ENCODE measurements at places on chromosomes 7 and 10.

GRCh38 chr7:134176037-134176350, 48.9 kb downstream of the LRGUK start:
- no peak for DNase-seq

- no peak for DNase-seq
These were observed 162.9 kb upstream of the AOAH start for GRCh38 chr7:36887233-36887632.

DNA sequence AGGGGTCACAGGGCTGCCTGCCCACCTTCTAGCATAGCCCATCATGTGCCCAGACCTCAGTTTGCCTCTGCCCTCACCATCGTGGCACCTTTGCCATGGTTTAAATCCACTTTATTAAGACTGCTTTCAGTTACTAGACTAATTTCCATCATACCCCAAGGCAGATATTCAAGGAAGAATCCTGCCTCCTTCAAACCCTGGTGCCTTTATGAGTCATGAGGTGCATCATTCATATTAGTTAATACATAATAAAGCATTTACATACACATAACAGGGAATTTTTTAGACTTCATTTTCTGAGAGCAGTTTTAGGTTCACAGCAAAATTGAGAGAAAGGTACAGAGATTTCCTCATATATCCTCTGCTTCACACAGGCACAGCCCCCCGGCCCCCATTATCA, 62.8 kb downstream of the CXCL12 start:
- DNase-seq: no peak

DNA sequence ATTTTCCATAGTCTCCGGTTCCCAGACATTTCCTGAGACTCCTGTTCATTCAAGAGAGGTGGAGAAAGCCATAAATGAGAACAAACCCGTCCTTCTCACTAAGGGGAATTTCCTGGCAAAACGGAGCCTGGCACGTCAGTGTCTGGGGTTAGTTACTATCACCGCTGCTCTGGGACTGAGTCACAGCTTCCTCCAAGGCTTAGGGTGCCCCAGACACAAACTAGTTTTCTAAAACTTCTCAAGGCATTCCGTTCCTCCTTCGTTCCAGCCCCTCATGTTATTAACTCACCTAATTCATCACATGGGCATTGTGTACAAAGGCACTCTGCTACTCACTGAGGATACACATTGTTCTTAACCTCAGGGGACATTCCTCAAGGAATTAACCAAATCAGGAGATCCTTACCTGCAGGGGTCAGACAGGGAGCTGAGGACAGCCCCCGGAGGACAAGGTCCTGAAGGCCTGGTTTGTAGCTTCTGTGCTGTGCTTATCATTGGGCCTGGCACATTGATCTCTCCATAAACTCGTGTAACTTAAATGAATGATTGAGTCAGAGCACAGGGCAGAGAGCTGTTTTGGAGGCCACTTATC, 103.0 kb upstream of the KLF6 start:
- DNase-seq: peak; percentile 24

- no peak for DNase-seq
These were observed 484.5 kb downstream of the PLXDC2 start for GRCh38 chr10:20300735-20301134.

- DNase-seq: no peak
These were observed 16.3 kb downstream of the ARHGAP12 start for GRCh38 chr10:31912289-31912688.

- peak; percentile 82 for DNase-seq
These were observed 21.3 kb downstream of the TMEM176B start for GRCh38 chr7:150778738-150779301.

- no peak for DNase-seq
These were observed 133.7 kb upstream of the TNS3 start for GRCh38 chr7:47715631-47716068.

DNA sequence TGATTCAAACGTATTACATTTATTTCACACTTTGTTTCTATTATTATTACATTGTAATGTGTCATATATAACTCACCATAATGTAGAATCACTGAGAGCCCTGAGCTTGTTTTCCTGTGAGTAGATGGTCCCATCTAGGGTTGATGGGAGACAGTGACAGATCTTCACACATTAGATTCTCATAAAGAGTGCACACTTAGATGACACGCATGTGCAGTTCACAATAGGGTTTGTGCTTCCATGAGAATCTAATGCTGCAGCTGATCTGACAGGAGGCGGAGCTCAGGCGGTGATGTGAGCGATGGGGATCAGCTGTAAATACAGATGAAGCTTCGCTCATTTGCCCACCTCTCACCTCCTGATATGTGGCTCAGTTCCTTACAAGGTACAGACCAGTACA, 36.1 kb downstream of the BMPER start:
- DNase-seq: no peak

DNA sequence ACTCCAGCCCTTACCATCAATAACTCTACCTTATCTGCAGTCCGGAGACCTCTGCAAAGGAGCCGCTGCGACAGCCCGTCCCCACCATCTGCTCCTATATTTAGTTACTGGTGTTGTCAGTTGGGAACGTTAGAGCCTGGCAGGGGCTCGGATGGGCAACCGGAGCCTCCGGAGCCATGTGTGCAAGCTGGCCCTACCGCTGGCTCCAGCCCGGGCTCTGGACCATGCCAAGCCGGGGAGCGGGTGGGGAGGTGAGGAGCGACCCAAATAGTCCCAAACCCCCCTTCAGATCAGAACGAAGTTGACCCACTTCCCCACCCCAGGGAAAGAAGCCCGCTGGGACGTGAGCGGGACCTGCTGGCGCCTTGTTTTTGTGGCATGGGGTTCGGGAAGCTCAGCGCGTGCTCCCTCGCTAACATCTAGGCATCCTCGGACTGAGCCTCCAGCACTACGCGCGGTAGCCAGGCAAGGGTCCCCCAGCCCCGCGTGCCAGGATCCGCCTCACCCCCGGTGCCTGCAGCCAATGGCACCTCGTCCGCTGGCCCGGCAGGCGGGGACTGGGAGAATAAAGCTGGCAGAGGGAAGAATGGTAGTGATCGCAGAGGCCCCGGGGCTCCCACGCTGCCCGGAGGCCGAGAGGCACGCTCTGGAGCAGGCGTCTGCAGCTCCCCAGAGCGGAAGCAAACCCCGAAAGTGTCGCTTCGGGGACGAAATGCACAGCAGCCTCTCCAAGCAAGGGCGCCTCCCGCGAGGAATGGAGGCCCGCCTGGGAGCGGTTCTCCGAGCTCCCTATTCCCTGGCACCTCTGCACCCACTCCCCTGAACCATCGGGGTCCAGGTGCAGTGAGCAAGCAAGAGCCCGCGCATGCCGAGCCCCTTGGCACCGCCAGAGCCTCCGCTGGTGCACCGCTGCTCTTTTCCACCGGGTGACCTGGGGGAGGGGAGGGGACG, 679 bp downstream of the LRRC20 start:
- DNase-seq: peak; percentile 63

- DNase-seq: no peak
These were observed 33.8 kb downstream of the NOLC1 start for GRCh38 chr10:102185811-102186527.

GRCh38 chr7:157021071-157021870, 10.8 kb upstream of the MNX1 start:
- no peak for DNase-seq

GRCh38 chr7:17404006-17404405, 105.6 kb downstream of the AHR start:
- DNase-seq: peak; percentile 60

- no peak for DNase-seq
These were observed 93.7 kb downstream of the SEMA3A start for GRCh38 chr7:84100866-84101265.

DNA sequence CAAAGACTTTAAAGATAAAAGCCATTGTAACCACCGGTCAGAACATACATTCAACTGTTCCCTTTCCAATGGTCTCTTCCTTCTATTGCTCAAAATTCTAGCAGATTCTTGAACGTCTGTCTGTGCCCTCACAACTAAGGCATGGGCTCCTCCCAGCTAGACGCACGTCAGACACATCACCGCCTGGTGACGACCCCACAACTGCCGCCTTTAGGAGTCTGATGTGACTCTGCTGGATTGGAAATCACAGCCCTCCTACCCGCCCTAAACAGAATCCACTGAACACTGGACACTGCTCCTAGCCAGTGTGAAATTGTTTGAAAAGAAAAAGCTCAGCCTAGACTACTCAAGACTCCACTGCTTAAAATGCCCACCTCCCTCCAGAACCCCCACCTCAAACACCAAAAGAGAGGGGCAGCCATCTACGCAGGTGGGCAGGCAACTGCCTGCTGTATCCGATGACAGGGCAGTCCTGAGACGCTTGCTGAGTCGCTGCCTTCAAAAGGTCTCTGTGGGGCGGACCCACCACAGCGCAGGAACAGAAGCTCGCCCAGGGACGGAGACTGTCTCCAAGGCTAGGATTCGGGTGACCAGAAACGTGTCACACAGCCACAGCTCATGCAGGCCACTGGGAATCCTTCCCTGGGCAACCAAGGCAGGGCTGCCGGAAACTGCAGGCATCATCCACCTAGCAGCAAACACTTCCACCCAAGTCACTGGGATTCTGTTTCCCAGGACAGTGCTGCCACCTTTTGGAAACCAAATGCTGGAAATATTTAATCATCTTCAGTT, 34.7 kb downstream of the GSDME start:
- DNase-seq: no peak

DNA sequence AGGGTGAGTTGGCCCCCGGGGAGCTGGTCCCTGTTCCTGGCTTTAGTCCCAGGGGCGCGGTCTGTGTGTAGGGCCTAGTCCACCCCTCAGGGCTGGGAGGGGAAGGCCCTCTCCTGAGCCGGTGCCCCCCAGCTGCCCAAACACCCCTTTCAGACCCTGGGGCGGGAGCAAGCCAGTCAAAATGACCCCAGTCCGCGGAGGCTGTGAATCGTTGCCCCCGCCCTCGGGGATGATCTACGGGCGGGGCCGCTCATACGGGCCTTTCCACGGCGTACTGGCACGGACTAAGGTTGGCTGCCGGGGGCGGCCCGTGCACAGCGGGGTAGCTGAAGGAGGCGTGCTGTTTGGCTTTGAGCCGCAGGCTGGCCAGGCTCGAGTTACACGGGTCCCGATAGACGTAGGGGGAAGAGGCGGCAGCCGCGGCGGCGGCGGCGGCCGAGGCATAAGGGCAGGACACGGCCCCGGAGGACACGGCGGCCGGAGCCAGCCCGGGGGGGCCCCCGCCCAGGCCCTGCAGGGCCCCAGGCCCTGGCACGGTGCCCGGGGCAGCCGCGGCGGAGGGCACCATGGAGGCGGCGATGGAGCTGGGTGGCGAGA, 4.3 kb downstream of the ELOVL3 start:
- peak; percentile 67 for DNase-seq

- DNase-seq: no peak
These were observed 49.0 kb downstream of the WNT2 start for GRCh38 chr7:117273814-117274225.

GRCh38 chr7:116969371-116969902, 16.1 kb downstream of the ST7 start:
- DNase-seq: no peak

DNA sequence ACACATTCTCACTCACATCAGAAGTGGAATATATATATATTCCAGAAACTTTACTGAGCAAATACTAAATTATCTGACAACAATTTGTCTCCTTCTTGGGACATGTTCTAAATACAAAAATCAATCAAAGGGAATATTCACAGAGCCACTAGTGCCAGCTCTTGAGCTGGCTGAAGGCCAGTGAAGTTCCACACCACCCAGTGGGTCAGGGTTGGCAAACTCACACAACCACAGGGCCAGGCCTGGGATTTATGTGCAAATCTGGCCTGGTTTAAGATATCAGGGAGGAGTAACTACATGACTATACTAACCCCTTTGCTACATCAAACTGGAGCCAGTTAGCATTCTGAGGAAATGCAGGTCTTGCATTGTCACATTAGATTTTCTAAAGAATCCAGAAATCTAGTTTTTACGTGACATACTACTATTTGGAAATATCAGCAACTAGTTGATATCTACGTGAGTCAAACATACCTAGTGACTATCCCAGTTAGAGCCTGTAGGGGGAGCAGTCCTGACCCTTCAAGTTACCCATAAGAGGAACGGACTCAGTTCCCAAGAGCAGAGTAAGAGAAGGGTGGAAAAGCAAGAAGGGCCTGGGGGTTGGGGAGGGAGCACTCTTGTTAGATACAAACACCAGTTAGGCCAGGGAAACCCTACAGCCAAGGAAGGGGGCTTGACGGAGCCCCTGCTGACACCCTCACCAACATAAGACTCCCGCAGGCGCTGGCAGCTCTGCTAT, 600.4 kb downstream of the KCNMA1 start:
- DNase-seq: peak; percentile 61

DNA sequence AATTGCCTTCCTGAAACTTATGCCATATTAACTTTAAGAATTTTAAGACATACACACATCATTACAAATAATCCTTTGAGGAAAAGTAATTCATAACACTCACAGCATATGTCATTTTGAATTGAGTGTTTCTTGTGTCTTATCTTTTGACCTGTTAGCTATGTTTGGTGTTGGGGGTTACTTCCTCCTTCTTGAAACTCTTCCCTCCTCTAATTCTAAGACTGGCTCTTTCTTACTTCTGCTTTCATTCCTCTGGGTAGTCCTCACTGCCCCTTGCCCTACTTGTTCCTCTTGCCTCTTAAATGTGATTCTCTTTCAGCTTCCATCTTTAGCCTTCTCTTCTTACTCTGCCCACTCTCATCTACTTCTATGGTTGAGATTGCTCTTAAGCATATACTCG, 28.3 kb upstream of the PIP4K2A start:
- peak; percentile 86 for DNase-seq

DNA sequence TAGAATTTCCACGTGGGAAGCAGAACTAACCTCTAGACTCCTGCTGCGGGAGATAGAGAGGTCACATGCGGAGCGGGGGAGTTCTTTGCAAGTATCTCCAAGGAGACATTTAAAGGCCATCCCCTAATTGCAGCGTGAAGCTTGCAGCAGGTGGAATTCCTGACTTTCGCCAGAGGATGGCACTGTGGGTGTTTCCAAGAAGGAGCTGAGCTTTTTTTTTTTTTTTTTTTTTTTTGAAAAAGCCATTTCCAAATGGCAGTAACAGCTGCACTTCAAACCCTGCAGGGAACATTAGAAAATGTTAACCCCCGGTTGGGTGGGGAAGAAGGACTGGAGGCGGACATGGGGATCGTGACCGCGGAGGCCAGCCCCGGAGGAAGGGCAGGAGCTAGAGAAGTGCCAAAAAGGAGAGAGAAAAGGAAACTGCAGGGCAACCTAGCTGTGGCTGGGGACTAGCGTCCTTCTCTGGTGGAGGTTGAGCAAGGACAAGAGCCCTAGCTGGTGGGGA, 487.7 kb downstream of the TYW1 start:
- DNase-seq: peak; percentile 86

DNA sequence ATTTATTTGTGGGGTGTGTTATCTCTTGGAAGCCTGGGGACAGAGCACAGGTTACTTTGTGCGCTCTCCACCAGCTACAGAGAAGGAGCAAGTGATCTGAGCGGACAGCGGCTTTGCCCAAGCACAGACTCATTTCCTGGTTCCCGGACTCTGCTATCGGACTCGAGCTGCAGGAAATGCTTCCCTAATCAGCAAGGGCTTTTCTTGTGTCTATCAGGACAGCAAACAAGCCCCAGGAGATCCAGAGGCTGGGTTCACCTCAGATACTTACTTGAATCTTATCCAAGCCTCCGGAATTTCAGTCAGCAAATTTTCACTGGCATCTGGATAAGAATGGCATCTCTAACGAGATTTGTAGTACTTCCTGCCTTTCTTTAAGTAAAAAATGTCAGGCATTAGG, 27.8 kb downstream of the MRC1 start:
- DNase-seq: peak; percentile 67

Data from hematopoietic multipotent progenitor cell treated with erythropoietin and hydrocortisone succinate and interleukin-3 and kit ligand, for 4 days (in vitro differentiated cells).